ENCODE measurements at places on chromosomes 11 and 22.

GRCh38 chr11:101199416-101199815, 69.8 kb upstream of the PGR start:
- DNase-seq = no peak

GRCh38 chr11:100575860-100576717, 111.0 kb upstream of the ARHGAP42 start:
- DNase-seq = peak; percentile 69

GRCh38 chr11:29271616-29272015, 745.2 kb downstream of the KCNA4 start:
- no peak for DNase-seq

DNA sequence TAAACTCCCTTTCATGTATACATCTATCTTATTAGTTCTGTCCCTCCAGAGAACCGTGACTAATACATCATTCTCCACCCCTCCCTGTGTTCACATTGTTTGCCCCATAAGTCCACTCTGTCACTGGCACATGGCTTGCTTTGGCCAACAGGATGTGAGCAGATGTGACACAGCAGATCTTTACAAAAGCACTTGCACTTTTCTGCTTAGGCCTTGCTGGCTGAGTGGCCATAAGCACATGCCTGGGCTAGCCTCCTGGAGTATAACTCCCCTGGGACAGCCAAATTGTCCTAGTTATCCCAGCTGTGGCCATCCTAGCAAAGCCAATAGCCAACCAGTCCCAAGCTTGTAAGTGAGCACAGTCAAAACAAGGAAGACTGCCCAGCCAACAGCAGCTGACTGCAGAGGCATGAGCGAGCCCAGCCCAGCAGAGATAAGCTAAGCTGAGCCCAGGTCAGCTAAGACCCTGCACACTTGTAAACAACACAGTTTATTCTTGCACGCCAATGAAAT, 9.7 kb upstream of the RCN1 start:
- peak; percentile 40 for DNase-seq

GRCh38 chr22:46054091-46055073, 77.4 kb upstream of the WNT7B start:
- peak; percentile 73 for DNase-seq

- no peak for DNase-seq
Measured at GRCh38 chr22:42217752-42218280, 52.6 kb downstream of the TCF20 start.

DNA sequence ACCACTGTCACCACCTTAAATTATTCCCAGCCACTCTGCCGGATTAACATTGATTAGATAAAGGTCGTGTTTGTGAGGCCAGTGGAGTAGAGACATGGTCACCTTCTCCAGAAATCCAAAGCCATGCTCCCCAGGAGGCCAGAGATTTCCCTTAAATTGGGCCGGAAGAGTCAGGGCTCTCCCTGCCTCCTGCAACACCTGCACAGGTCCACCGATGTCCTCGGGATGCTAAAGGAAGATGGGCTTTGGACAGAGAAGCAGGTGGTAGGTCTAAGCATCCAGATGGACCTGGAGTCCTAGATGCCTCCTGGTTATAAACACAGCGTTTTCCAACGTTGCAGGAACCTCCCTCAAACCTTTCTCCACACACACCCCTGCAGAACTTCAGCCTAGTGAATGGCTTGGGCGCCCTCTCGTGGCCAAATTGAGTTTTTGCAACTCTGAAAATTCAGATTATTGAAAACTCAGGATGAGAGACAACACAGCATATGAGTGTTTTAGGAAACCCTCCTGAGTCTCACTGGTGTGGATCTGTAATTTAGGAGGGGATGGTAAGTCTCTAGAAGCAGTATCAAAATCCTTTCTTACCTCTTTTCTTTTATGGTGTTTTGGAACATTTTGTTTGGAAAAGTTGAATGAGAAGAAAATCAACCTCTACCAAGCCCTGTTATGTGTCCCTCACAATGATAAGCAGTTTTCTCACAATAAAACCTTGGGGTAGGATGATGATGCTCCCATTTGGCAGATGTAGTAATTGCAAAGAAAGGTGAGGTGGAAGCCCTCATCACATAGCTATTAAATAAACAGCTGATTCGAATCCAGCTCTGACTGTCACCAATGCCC, 109.6 kb downstream of the RRAS2 start:
- DNase-seq = peak; percentile 68

Data from OCI-M1 (cell line).